Activated CD8-positive, alpha-beta memory T cell treated with anti-CD3 and anti-CD28 coated beads for 4 hours (primary cell): ENCODE measurements at places on chromosomes 12 and 14.

DNA sequence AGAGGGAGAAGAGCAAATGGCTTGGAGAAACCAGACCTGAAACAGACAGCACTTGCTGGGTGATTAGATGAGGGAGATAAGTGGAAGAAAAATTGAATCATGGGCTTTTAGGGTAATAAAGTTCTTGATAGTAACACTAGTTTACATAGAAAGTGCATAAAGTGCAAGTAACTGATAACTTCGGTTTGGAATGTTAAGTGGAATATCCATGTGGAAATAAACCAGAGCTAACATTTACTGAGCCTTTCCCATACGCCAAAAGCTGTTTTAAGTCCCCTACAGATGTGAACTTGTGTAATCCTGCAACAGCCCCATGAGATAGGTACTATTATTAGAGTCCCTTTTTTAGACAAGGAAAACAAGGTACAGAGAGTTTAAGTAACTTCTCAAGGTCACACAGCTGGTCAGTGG is 77.1 kb upstream of the NUDT4 start:
- DNase-seq = no peak

- no peak for DNase-seq
Measured at GRCh38 chr14:103699901-103700752, 15.1 kb downstream of the XRCC3 start.

DNA sequence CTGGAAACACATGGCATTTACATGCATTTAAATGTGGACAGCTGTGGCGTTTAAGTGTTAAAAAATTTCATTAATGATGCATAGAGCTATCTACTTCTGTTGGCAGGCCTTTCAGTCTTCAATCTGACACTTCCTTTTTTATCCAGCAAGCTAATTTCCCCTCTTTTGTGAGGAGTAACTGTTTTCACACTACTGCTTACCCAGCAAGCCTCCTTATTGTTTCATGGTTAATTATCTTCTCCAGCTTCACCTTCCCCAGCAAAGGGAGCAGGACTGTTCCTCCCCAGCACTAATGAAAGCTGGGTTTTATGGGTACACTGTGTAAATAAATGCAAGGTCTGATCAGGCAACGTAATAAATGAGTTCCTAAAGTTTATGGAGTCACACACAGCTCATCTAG is 129.4 kb upstream of the NPAS3 start:
- DNase-seq = no peak

- no peak for DNase-seq
Measured at GRCh38 chr12:109352184-109352583, 4.5 kb downstream of the MYO1H start.

GRCh38 chr14:28875934-28876571 is 109.5 kb downstream of the FOXG1 start:
- DNase-seq = no peak

GRCh38 chr14:76168531-76168930 is 16.8 kb downstream of the GPATCH2L start:
- DNase-seq = no peak

GRCh38 chr12:108181095-108181454 is 52.0 kb downstream of the WSCD2 start:
- no peak for DNase-seq

DNA sequence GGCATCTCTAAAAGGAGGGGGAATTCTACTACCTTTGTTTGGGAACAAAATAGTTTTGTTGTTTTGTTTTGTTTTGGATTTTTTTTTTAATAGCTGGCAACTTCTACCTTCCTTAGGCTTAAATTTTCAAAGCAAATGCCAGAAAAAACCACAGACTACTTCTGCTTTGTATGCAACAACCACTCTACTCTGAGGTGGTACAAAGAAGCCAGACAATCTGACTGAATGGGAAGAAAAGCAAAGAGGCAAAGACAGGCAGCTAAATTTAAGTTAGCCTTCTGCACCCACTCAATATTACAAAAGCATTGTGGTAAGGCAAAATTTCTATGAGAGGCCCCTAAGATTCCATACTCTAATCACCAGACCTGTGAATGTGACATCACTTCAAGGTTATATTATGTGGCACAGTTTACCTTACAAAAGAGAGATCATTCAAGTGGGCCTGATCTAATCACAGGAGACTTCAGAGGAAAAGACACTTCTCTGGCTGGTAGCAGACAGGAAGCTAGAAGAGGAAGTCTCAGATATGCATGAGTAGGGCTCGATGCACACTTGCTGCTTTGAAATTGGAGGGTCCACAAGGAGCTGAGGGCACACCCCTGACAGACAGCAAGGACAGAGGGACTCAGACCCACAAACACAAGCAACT is 566.6 kb downstream of the RPS29 start:
- no peak for DNase-seq

GRCh38 chr12:18428416-18428815 is 167.1 kb downstream of the PIK3C2G start:
- no peak for DNase-seq

DNA sequence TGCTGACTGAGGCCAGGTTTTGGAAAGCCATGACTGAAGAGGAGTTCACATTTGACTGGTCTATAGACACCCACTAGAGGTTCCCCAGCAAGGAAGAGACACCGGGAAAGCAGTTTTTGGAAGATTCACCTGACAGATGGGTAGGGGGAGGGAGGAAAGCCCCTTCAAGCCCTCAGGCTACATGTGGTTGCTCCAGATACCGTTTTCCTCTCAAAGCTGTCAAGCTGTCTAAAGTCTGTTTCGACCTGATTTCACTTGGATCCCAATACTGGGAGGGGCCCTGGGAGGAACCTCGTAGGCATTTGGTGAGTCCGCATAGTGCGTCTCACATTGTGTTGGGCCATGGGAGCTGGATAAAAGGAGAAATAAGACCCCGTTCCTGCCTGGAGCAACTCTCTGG is 1.7 kb upstream of the LRP1 start:
- DNase-seq = no peak

DNA sequence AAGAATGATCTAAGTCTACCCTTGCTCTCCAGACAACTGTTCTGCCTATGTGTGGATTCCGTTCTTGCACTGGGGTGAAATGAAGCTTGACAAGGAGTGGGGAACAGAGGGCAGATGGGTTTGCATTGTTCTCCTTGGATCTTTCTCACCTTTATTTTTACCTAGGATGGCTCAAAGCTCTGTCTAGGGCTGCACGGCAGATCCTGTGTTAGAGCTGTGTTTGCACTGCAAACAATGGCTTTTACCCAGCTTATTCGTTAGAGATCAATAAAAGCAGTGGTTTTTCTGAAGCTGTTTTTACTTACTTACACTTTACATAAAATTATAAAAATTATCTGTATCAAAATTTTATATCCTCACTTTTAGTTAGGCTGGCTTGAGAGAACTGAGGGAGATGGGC is 105.1 kb downstream of the LRIG3 start:
- DNase-seq = no peak

- DNase-seq = no peak
Measured at GRCh38 chr12:131422187-131422520, 288.7 kb upstream of the SFSWAP start.

DNA sequence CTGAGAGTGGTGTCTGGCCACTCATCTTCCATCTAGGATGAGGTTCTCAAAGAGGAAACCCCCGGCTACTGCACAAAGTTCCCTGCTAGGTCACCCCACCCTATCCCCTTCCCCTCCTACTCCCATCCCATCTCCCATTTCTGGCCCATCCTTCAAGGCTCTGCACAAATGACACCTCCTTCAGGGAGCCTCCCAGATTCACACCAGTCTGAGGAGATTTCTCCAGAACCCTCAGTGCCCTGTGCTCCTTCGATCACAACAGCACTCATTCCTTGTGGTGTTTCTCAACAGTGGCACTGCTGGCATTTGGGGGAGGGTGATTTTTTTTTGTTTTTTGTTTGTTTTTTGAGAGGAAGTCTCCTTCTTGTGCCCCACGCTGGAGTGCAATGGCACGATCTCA is 2.9 kb downstream of the CAMKK2 start:
- no peak for DNase-seq

DNA sequence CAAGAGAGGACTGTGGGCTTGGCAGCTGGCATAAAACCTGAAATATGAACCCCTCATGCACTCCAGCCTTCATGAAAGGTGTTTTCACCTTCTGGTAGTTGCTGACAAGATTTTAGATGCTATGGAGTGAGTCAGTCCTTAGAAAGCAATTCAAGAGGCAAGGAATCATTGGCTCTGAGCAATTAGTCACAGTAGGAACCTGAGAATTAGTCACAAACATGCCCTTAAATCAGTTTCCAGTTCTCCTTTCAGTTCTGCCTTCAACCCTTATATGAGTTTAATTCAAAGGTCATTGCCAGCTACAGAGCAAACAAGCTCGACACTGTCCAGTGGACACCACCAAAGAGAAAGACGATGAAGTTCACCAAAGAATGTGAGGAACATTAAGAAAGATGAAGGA is 472.3 kb downstream of the GLT1D1 start:
- DNase-seq = no peak

DNA sequence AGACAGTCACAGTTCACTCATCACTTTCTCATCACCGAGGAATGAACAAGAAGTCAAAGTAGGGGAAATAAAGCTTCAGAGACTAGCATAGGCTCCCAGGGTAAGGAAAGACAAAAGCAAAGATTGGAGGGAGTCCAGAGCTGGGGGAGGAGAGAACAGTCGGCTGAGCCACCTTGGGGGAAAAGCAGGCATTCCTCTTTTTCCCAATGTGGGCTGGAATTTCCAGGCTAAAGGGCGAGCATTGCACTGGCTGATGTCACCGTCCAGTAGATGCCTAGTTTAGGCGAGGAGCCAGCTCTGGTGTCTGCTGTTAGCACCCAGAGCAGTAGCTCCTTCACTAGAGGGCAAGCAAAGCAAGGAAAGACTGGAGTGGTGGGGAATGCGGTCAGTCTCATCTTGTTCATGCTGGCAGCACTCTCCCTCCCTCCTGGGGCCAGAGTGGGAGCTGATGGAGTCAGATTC is 8.5 kb upstream of the KRT75 start:
- DNase-seq = no peak

DNA sequence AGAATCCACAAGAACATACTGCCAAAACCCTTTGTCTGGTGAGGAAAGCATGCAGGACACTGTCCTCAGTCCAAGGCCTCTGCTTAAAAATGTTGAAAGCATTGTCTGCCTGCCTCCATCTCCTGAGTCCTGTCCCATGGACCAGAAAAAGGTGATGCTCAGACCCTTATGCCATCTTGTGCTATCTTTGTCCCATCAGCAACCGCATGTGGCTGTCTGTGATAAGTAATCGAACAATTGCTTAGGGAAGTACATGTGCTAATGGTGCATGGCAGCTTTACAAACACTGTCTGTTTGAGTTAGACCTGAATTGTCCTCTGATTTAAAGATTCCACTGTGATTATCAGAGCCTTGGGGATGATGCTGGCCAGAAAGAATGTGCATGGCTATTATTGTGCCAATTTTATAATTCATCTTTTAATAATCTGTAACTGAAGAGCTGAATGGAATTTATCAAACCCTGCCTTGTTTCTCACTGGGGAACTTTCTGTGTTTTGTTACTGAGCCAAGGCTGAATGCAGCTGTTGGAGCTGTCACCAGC is 177.5 kb downstream of the DACT1 start:
- no peak for DNase-seq

- DNase-seq = no peak
Measured at GRCh38 chr14:100290607-100291304, 15.5 kb downstream of the SLC25A29 start.
